ENCODE measurements at places on chromosomes 2 and 18.

- DNase-seq, result no peak
Measured at GRCh38 chr2:165558832-165559231, 89.3 kb downstream of the CSRNP3 start.

DNA sequence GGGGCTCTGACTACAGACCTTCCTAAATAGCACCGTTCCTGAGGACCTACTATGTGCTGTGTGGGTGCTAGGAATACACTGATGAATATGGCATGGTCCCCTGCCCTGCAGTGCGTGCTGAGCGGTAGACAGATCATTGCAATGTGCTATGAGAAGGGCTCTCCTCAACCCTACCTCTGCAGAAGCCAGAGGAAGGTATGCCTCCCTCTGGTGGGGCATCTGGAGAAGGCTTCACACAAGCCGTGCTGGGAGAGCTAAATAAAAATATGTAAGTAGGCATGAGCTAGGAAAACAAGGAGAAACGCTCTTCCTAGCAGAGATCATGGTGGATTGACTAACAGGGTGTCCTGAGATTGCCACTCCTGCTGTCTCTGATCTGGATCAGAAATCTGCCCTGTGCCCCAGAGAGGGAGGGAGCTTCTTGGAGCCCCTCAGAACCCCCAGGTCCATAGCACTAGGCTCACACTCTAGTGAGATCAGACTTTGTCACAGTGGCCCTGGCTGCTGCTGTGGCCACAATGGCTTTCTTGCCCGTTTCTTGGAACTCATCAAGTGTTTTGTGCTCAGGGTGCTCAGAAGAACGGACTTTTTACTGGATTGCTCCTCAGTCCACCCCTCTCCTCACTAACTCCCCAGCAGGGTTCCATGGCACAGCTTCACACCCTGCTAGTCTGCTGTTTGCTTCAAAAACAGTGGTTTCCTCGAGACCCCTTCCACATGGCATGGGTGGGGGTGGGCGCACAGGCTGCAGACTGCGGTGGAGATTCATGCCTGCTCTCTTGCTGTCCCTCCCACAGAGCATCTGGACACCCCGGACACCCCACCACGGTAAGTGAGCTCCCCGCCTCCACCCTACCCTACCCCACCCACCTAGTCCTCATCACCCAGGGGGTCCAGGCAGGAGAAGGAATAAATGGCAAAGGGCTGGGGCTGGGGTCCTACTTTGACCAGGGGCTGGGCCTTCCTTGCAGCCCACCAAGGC lies 14.2 kb downstream of the SIGLEC15 start:
- peak; percentile 75 for DNase-seq

DNA sequence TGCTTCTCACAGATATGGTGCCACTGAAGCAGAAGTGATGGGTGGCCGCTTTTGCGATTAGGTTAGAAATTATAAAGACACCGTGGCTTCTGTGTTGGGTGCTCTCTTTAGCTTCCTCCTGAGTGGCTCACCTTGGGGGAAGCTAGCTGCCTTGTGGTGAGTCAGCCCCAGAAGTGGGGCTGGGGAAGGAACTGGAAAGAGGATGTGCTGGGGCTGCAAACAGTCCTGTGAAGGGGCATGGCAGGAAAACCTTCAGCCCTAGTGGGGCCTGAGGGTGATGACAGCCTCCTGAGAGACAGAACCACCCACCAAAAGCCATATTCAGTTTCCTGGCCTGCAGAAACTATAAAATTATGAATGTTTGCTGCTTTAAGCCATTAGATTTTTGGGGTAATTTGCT lies 8.9 kb upstream of the ASB18 start:
- no peak for DNase-seq

GRCh38 chr18:25510096-25510495 lies 158.1 kb upstream of the ZNF521 start:
- DNase-seq, result no peak

- DNase-seq, result peak; percentile 1
Measured at GRCh38 chr18:74994502-74995418, 214.2 kb downstream of the PTGR3 start.

GRCh38 chr2:106596844-106597243 lies 109.7 kb downstream of the CD8B2 start:
- DNase-seq, result peak; percentile 9

DNA sequence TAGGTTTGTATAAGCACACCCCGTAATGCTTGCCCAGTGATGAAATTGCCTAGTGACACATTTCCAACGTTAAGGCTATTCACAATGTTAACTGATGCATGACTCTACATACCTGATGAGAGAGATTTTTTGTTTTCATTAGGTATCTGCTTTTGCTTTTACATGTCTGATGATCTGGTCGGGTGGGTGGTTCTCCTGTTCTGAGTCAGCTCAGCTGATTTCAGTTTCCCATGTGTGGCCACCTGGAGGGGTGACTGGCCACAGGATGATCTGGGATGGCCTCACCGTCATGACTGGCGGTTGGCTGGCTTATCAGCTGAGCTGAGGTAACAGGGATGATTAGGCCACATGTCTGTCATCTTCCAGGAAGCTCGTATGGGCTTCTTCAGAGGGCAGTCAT lies 33.8 kb upstream of the ACYP2 start:
- no peak for DNase-seq

DNA sequence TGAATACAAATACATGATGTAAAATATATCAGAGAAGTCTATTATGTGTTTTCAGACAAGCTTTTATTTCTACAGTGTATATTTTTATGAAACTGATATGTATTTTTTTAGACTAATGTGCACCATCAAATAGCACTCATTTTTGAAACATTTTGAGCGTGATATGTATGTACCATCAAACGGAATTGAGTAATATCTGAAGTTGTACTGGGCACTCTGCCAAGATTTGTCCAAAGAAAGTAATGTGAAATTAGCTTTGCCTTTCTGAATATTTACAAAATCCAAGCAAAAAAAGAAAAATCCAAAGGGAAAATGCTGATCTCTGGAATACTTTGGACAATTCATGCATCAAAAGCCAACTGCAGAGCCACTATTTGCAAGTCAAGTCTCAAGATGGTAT lies 972.0 kb downstream of the DPP10 start:
- no peak for DNase-seq

GRCh38 chr18:21040466-21040865 lies 71.1 kb downstream of the ROCK1 start:
- DNase-seq, result no peak

DNA sequence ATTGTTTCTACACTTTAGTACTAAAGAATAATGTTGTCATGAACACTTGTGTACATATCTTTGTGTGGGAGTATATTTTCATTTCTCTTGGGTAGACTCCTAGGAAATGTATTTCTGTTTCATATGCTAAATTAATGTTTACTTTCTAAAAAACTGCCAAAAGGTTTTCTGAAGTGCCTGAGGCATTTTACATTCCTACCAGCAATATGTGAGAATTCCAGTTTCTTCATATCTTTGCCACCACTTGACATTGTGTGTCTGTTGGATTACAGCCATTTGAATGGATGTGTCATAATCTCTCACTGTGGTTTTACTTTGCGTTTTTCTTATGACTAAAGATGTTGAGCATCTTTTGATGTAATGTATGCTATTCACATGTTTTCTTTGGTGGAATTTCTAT lies 428.2 kb upstream of the KCNH7 start:
- DNase-seq, result peak; percentile 33

GRCh38 chr2:231524477-231525247 lies 5.6 kb downstream of the NMUR1 start:
- no peak for DNase-seq

- DNase-seq, result peak; percentile 53
Measured at GRCh38 chr2:25606892-25607291, 66.5 kb downstream of the DTNB start.

GRCh38 chr2:236730393-236730792 lies 160.8 kb downstream of the ACKR3 start:
- no peak for DNase-seq

GRCh38 chr2:200747668-200748618 lies 63.8 kb upstream of the BZW1 start:
- DNase-seq, result peak; percentile 62

- no peak for DNase-seq
Measured at GRCh38 chr2:119065146-119065545, 93.4 kb downstream of the C1QL2 start.

- DNase-seq, result no peak
Measured at GRCh38 chr2:56713161-56713676, 529.4 kb downstream of the CCDC85A start.

DNA sequence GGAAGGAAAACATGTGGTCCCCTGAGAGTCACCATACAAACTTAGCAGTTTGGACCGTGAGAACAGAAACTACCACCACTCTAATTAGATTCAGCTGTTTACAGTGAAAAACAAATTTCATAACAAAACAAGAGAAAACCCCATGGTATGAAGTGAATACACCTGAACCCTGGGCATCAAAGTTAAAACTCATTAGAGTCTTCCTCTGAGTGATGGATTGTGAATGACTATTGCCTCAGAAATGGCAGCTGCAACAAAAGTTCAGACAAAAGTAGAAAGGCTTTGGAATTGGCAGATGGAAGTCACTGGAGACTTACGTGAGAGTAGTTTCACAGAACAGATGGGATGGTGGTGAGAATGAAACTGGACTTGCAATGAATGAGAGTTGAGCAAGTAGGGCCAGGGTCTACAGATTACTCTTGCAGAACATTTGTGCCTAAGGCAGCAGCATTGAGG lies 98.0 kb downstream of the AAK1 start:
- no peak for DNase-seq

DNA sequence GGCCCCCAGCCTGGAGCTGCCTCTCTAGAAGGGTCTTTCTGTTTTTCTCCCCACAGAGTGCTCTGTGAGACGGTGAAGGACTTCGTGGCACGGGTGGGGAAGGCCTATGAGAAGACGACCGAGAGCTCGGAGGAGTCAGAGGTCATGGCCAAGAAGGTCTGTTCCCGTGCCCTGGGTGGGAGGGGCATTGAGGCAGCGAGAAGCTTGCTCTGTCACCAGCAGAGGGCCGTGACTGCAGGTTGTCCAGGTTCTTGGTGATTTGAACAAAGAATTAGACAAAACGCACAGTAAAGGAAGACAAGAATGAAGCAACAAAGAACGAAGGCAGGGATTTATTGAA lies 93.9 kb downstream of the DGKD start:
- peak; percentile 36 for DNase-seq

DNA sequence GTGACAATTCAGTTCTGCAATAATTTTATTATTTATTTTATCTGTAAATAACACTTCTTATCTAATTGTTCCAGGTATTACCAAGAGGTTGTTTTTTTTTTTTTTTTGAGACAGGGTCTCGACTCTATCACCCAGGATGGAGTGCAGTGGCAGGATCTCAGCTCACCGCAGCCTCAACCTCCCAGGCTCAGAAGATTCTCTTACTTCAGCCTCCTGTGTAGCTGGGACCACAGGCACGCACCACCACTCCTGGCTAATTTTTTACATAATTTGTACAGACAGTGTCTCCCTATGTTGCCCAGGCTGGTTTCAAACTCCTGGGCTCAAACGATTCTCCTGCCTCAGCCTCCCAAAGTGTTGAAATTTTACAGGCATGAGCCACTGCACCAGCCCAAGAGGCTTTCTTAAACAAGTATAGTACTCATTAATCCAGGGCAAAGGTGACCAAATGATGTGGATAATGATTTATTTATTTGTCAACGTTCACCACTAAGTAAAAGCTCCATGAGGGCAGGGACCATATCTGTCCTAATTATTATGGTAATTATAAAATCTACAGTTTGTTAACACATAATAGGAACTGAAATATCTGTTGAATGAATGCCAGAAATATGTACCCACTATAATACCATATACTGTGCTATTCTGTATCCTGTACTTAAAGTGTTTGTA lies 12.0 kb downstream of the STK17B start:
- DNase-seq, result no peak

- no peak for DNase-seq
Measured at GRCh38 chr18:9711361-9712129, 3.4 kb downstream of the RAB31 start.

DNA sequence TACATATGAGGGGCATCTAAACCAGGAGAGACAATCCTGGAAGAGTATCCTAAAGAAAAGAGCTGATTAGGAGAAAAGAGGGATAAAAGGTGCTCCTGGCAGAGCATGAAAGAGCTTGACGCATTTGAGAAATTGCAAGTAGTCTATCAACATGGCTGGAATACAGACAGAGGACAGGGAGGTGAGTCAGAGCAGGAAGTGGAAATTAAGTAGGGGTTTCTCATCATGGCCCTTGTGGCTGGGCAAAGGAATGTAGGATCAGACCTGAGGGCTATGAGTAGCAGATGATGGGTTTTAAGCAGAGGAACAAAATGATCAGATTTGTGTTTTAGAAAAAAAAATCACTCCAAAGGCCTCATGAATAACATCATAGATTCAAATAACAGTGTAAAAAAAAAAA lies 49.2 kb upstream of the UGP2 start:
- DNase-seq, result peak; percentile 32

GRCh38 chr2:70674636-70675430 lies 93.2 kb downstream of the ADD2 start:
- no peak for DNase-seq

GRCh38 chr2:99640635-99641151 lies 150.9 kb upstream of the REV1 start:
- DNase-seq, result no peak

GRCh38 chr2:109270505-109271312 lies 141.7 kb downstream of the SH3RF3 start:
- DNase-seq, result no peak

DNA sequence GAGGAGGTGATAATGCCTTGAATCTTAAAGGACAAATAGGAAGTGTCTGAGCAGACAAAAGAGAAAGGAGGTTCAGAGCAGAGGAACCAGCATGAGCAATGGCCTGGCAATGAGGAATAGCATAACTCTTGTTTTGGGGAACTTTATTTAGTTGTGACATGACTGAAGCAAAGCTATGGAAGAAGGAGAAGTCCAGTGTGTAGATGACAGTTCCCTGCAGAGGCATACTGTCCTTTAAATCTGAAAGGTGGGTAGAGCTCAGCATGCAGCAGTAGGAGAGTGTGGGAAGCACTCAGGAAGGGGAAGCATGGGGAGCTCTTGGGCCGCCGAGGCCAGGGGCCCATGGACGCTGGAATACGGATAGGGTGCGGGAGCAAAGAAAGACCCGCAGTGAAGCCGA lies 173.8 kb downstream of the SEPTIN10 start:
- no peak for DNase-seq

DNA sequence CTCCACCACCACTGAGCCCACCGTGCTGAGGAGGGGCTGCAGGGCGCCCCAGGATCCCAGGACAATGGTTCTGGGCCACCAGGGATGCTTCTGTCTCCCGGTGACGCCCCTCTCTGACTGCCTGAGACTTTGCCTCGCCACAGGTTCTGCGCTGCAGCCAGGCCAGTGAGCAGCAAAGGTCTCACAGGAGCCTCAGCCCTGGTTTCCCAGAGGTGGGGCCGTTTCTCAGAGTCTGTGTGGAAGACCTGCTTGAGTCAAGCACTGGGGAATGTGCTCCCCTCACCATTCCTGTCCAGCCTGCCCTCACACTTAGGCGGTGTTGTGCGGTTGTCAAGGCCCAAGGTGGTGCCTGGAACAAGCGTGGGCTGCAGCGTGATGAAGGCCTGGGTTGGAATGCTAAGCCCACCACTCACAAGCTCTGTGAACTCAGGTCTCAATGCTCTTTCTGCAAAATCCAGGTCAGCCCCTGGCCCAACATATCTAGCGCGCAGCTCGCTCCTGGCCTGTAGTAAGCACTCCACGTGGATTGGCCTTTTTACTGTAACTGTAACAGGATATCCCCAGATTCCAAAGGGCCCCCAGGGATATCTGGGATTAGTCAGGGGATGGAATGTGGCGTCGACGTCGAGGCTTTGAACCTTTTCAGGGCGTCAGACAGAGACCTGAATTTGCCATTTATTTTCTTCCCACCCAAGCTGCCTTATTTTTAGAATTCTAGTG lies 47.6 kb downstream of the PLB1 start:
- DNase-seq, result no peak

- DNase-seq, result no peak
Measured at GRCh38 chr18:46271488-46271887, 167.3 kb downstream of the HAUS1 start.

- DNase-seq, result no peak
Measured at GRCh38 chr2:232931636-232932035, 61.6 kb downstream of the SNORC start.

Data from ACHN (cell line).